ENCODE measurements at places on chromosomes 6 and 20. TPM values are rescaled to one million over a fixed set of nuclear protein-coding genes. Genes with fewer than 3 reads are reported as not detected.

DNA sequence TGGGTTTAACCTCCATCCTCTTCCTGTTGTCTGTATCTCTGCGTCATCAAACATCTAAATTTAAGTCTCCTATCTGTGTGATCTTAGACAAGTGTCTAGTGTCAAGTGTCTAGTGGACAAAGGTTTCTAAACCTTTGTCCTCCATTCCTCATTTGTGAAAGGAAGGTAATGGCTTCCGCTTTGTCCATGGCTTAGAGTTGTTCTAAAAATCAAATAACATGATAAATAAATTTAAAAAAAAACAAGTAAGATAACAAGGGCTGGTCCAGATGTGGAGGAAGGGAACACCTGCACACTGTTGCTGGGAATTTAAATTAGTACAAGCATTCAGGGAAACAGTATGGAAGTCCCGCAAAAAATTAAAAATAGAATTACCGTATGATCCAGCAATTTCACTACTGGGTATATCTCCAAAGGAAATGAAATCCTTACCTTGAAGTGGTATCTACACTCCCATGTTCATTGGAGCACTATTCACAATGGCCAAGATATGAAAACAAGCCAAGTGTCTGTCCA lies 17.6 kb upstream of the SERPINB1 start:
- no peak for DNase-seq

GRCh38 chr6:169839029-169839481 lies 87.6 kb downstream of the ERMARD start:
- no peak for DNase-seq

- no peak for DNase-seq
Observed at GRCh38 chr6:109237077-109237985, 142.0 kb downstream of the CEP57L1 start.

The OPN5 gene
- polyA plus RNA-seq: 0.32 TPM

The COX7A2 gene
- polyA plus RNA-seq: 188 TPM

The GSTA3 gene
- not detected for polyA plus RNA-seq
